GM19239 (cell line): ENCODE measurements at places on chromosomes 4 and X.

DNA sequence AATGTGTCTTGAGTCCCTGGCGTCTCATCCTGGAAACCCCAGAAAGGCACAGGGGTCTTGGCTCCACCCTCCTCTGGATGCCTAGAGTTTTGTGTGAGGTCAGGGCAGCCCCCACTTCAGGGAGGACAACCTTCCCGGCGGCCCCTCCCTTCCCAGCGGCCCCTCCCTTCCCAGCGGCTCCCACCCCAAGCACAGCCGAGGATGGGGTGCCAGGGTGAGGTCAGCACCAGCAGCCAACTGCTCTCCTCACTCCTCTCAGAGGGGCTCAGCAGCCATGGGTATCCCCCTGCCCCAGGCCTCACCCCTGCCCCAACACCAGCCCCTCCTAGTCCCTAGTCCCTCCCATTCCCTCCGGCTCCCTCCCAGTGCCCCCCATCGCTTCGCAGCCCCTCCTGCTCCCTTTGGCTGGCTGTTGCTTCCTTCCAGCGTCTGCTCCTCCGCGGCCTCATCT is 17.4 kb downstream of the DGKQ start:
- no peak for DNase-seq

GRCh38 chr4:113957956-113958355 is 21.5 kb downstream of the ARSJ start:
- DNase-seq = no peak

DNA sequence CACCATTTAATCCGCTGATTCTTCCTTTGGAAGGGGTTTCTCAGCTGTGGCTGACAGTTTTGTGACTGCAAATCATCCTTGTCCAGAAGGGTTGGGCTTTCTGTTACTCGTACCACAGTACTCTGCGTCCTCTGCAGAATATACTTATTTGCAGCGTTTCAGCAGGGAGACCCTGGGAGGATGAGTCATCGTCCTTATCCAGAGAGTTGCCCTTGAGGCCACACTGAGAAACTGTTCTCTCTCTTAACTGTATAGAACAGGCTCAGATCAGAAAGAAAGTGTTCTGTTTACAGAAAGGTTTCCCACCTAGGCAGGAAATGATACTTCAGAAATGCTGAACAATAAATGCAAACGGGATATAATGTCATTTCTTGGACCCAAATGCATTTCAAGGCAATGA is 47.8 kb upstream of the DDX53 start:
- no peak for DNase-seq

DNA sequence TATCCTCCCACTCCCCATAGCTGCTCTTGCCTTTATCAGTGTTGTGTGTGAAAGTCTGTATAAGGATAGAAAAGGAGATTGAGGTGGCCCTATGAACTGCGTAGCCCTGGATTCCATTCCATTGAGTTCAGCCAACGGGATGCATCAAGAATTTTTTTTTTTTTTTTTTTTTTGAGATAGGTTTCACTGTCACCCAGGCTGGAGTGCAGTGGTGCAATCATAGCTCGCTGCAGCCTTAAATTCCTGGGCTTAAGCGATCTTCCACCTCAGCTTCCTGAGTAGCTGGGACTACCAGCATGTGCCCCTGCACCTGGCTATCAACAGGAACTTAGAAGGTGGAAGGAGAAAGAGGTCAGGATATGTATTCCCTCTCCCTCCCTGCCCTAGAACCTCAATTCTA is 187.2 kb upstream of the SPRY1 start:
- no peak for DNase-seq

DNA sequence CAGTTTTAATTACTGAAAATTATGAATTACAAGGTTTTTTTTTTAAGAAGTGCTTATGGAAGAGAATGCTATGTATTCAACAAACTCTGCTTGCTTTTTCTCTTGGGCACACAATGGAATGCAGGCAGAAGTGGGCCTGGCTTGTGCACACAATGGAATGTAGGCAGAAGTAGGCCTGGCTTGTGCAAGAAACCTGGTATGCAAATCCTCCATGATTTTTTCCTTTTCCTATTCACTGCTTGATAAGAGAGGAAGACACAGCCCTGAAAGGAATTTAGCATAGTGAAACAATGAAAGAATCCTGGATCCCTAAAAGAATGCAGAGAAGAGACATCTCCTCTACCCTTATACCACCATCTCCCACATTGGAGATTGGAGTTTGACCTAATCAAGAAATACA is 138.4 kb downstream of the COL25A1 start:
- DNase-seq = no peak

GRCh38 chr4:14787221-14787620 is 215.1 kb upstream of the CPEB2 start:
- no peak for DNase-seq

- DNase-seq = no peak
Observed at GRCh38 chr4:17195461-17196275, 297.2 kb upstream of the LDB2 start.

DNA sequence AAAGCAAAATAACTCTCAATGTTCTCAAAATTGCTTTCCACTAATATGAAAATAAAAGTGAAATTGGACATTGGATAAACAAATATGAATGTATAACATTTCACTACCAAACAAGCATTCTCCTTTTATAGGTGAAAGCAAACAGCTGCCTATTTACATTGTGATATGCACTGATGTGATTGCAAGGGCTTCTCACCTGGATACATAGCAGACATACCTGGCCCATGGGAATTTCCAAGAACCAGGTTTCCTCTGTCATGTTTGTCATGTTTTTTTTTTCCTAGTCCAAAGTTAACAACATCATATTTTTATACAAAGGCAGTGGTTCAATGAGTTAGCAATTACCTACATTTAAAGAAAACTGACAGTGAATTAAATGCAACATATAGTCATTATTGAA is 228.5 kb downstream of the ANKRD50 start:
- no peak for DNase-seq

- DNase-seq = no peak
Observed at GRCh38 chr4:38482696-38483095, 181.3 kb upstream of the KLF3 start.

DNA sequence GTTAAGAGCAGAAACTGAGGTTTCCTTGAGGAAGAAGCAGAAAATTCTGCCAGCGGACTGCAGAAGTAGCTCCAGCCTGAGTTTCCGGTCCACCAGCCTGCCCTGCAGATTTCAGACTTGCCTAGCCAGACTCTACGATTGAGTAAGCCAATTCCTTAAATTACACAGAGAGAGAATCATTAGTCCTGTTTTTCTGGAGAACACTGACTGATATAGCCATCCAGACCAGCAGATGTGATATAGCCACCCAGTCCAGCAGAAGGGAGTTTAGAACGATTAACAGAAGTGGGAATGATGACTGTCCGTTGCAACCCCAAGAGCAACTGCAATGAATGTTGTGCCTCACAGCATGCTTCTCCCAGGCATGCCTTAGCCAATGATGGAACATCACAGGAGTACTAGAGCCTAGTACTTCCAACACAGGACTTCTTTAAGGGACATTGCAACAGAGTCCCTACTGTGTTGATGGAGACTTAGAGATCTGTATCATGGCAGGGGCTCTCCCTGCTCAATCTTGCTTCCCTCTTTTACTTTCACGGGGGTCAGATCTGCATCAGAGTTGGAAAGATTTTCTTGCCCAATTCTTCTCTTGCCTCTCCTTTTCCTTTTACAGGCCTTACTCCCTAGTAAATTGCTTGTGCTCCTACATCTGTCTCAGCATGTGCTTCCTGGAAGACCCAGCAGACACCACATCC is 264.6 kb upstream of the CLNK start:
- no peak for DNase-seq
